ENCODE measurements at places on chromosomes 3 and 15.

DNA sequence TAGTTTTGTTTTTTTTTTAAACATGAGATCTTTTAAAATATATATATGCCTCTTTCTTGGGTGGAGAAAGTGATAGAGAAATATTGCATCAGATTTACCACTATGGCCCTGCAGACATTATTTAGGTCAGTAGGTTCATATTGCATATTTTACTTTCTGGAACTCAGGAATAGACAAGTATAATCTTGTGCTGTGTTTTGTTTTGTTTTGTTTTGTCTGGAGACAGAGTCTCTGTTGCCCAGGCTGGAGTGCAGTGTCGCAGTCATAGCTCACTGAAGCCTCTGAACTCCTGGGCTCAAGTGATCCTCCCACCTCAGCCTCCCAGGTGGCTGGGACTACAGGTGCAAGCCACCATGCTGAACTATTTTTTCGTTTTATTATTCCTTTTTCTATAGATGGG, 21.5 kb upstream of the DUT start:
- DNase-seq, result no peak

DNA sequence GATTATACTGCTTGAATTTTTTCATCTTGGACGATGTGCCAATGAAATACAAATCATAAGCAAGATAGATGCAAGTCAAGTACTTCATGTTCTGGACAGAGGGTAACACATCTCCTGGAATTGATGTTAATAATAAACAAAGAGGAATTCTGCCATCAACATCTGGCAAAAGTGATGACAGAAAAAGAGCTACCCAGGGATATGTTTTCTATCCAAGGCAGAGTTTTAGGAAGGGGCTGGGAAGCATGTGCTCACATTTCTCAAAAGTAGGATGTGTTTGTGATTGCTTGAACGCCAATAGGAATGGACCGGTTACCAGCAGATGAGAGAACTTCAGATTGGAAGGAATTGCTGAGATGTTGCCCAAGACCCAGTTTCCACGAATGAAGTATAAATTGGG, 242.6 kb upstream of the AGTR1 start:
- no peak for DNase-seq

GRCh38 chr3:173744479-173744878, 346.9 kb downstream of the NLGN1 start:
- DNase-seq, result no peak

GRCh38 chr15:74782259-74783071, 585 bp downstream of the CSK start:
- peak; percentile 61 for DNase-seq

DNA sequence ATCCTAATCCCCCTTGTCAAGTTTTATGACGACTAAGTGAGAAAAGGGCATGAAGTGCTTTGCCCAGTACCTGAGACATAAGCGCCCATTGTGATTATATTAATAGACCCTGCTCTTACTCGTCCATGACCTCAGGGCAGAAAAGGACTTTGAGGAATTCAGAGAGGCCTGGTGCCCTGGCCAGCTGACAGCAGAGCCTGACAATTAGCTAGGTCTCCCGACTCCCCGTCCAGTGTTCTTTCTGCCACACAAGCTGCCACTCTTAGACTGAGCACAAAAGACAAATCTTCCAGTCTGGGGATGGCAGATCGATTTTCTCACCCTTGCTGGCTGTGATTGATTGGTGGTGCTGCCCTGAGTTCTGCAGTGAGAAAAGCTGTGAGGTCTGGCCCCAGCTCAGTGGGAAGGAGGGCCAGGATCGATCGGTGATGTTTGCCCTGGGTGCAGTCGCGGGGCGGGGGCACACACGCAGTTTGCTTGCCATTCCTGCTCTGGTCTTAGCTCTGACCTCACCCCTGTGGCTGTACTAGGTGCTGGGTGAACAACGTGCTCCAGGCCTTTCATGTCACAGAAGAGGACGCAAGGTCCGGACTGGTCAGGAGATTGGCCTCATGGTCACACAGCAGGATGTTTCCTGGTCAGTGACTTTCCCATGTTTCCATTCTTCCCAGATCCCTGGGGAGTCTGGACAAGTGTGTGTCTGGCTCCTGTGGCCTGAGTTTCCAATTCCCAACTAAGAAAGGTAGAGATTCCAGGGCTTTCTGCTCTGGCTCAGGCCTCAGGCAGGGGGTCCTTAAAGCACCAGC, 67.4 kb upstream of the TLE3 start:
- DNase-seq, result no peak

- DNase-seq, result no peak
Observed at GRCh38 chr3:24123596-24123995, 178.5 kb downstream of the NR1D2 start.

All from ovary (tissue), 10 donors.